ENCODE measurements at places on chromosomes 6 and 20.

DNA sequence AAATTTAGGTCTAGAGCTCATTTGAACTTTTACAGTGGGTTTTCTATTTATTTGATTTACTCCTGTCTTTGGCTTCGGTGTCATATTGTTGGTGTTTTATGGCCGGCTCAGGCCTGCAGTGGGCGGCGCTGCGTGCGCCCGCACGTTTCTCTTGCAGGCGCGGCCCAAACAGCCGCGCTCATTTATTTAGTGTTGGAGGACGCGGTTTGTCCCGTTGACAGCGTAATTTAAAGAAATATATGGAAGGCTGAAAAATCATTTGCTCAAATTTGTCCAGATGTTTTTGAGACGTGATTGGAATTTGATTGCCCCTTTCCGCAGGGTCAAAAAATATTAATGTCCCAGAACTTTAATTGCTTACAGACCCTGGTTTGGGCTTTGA lies 22.1 kb downstream of the TFAP2B start:
- DNase-seq, result no peak

- DNase-seq, result no peak
Measured at GRCh38 chr6:149560736-149561135, 5.4 kb upstream of the GINM1 start.

- no peak for DNase-seq
Measured at GRCh38 chr20:37407019-37407566, 61.2 kb downstream of the SRC start.

GRCh38 chr20:20752712-20753111 lies 40.3 kb upstream of the RALGAPA2 start:
- DNase-seq, result no peak

DNA sequence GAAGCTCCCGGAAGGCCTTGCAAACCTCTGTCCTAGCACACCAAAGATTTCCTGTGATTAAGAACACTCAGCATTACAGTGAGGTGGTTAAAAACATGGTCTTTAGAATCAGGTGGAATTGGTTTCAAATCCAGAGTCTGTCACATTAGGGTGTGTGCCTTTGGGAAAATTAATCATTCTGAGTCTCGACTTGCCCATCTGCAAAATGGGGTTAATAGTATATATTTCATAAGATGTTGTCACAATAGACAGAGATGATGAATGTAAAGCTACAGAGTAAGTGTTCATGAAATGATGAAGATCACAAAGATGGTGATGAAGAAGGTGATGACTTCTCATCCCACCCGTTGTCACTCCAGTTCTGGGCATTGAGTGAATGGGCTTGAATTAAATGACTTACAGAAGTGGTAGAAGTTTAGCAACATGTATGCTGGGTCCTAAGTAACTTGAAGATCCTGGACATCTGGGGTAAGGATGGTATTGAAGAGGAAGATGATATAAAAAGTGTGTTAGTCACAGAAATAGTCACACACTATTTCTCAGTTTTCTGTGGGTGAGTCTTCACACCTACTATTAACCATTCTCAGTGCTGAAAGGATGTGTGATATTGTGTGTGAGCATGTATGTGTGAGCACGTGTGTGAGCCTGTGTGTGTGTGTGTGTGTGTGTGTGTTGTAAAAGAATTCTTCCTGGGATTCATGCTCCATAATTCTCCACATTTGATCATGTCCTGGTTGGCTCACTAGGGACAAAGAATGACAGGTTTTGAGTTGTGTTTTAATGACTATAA lies 28.0 kb upstream of the NEDD9 start:
- DNase-seq, result no peak

DNA sequence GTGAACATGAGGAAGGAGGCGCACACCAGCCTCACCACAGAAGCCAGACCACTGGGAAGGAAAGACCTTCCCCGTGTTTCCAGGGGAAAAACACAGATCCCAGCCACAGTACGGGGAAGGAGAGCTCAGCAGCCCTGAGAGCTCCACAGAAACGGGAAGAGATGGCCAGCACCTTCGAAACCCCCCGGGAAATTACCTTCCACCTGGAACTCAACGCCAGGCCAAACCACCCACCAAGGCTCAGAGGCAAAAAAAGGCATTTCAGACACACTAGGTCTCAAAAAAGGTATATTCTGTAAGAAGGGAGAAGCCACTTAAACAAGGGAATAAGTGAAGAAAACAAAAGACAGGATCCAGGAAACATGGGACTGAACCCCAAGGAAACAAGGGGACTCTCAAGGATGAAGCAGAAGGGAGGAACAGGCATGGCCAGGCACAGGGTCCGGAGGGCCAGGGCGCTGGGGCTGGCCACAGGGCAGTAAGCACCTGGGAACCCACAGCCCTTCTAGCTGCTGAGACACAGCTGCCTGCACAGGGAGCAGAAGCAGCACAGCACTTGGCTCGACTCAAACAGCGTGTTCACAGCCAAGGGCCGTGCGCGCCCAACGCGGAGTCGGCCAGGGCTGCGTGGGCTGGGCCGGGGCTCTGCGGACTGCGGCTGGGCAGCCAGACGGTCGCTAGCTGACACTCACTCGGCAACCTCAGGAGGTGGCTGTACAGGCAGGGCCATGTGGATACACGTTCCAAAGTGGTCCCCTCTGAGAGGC lies 44.6 kb downstream of the TAF4 start:
- no peak for DNase-seq

GRCh38 chr6:121884091-121884490 lies 448.6 kb downstream of the GJA1 start:
- no peak for DNase-seq

GRCh38 chr6:37122861-37123260 lies 47.1 kb upstream of the PIM1 start:
- DNase-seq, result no peak

DNA sequence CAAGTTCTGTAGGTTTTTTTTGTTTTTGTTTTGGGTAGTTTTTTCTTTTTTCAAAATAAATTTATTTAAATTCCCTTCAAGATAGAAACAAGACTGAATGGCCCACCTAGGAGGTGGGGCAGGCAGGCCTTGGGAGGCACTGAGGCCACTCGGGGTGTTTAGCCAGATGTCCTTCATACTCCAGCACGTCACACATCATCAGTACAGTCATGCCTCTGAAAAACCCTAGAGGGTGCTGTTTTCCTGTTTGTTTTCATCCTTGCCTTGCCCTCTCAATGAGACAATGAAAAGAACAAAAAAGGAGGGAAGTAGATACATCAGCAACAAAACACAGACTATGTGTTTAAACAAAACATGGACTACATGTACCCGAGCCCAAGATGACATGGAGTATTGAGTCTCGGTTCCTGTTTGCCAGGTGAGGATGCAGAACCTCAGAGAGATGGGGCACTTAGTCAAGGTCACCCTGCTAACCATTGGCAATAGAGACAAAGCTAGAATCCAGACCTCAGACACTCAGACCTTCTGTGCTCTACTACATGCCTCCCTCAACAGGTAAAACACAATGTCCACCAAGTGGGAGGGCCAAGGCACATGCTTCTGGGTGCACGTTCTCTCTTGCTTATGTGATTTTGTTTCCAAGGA lies 26.8 kb upstream of the CLIC5 start:
- no peak for DNase-seq

DNA sequence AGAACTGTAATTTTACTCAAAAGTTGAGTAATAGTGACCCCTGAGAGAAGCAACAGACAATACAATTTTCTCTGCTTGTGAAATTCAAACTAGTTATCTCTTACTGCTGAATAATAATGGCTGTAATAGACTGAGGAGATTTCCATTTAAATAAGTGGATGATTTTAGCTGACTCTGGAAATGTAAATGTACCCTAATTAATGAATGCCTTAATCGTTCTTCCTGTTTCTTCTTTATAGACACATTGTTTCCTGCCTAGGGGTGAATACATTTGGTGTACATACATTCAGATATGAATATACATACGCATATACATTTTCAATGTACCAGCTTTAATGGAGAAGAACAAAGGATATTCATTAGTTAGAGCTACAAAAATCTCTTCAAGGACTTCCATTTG lies 611.9 kb downstream of the TFAP2B start:
- DNase-seq, result no peak

DNA sequence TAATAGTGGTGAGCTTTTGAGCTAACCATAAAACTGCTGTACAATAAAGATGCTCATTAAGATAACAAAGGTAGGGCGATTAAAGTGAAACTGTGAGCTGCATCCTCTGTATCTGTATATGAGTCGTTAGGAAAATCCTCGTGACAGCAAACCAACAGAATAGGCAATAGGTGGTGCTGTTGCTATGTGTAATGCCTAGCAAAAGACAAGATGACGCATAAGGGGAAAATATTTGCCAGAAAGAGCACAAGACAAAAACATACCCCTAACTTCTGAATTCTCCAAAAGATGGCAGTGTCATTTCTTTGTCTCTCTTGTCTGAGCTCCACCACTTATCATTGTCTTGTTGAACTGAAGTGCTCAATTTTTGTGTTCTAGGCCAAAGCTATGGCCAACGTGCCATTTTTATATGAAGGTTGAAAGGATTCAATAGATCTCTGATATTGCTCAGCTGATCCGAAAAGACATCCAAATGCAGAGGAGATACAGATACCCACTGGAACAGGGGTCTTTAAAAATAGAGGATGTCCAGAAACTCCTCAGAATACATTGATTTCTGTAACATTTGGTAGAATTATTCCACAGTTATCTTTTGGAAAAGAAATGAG lies 56.3 kb upstream of the ANKEF1 start:
- no peak for DNase-seq

Data from stimulated activated CD4-positive, alpha-beta T cell treated with anti-CD3 and anti-CD28 coated beads, Interleukin-15, amount 100 ng/mL, for 48 hours (primary cell).